ENCODE measurements at places on chromosomes 2 and 18.

GRCh38 chr2:221555494-221555846, 16.6 kb downstream of the EPHA4 start:
- no peak for DNase-seq

GRCh38 chr18:80218341-80219227, 28.7 kb downstream of the PARD6G start:
- DNase-seq: no peak

DNA sequence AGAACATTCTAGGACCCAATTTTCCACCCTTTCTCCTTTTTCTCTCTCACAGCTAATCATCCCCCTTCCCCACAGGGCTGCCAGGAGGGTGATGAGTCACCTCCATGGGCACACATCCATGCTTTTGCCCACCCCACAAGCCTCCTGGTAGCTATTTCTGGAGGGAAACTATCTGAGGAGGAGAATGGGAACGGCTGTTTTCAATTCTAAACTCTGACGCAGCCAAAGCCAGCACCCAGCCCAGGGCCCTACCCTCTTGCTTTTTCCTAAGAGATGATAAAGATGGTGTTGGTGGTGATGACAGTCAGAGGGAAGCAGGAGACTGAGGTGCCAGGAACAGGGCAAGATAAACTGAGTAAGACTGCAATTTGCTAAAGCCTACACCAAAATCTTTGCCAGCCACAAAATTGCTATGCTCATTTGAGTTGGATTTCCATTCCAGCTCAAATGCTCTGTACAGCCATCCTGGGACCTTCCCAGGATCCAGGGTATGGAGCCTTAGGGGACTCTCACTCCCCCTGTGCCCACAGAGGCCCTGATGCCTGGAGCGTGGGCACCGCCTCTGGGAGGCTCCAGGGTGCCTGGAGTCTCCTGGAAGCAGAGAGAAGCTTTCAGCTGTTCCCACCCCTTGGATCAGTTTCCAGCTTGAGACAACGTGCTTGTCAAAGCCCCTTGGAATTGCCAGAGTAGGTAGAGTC, 62.0 kb upstream of the FZD7 start:
- DNase-seq: no peak

- DNase-seq: no peak
Observed at GRCh38 chr18:9782073-9782857, 74.2 kb downstream of the RAB31 start.

DNA sequence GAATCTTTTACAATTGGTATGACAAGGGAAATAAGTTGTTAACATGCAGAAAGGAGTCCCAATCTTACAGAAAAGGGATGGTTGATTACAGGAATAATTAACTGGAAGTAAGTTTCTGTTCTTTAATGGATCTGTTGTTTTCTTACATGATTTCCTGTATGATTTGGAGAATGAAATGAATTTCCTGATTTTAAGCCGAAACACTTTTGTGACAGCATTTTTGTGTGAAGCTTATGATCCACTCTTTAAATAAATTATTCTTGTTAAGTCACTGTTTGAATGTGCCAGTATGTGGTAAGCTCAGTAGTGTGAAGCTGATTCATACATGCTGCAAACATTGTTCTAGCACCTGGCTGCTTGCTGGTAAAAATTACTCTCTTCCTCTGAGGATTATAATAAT, 516.2 kb downstream of the DCDC2C start:
- DNase-seq: no peak

GRCh38 chr18:45527891-45528290, 87.4 kb upstream of the SLC14A2 start:
- DNase-seq: no peak

DNA sequence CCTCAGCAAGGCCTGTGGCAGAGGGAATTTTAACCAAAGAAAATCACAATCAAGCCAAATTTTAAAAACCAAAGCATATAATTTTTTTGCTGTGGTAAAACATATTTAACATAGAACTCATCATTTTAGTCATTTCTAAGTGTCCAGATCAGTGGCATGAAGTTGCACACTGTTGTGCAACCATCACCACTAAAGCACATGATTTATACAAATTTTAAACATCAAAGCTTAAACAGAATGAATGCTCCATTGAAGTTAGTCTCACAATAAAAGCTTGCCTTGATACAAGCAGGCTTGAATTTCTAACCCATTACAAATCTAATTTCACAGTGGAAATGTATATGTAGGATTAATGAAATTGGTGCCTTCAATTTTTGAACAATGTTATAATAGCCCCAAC, 31.2 kb downstream of the FTCDNL1 start:
- DNase-seq: no peak

- no peak for DNase-seq
Observed at GRCh38 chr2:137185378-137186078, 420.2 kb downstream of the THSD7B start.

- no peak for DNase-seq
Observed at GRCh38 chr2:126664639-126665038, 8.7 kb downstream of the GYPC start.

- no peak for DNase-seq
Observed at GRCh38 chr18:44859263-44859662, 178.6 kb downstream of the SETBP1 start.

DNA sequence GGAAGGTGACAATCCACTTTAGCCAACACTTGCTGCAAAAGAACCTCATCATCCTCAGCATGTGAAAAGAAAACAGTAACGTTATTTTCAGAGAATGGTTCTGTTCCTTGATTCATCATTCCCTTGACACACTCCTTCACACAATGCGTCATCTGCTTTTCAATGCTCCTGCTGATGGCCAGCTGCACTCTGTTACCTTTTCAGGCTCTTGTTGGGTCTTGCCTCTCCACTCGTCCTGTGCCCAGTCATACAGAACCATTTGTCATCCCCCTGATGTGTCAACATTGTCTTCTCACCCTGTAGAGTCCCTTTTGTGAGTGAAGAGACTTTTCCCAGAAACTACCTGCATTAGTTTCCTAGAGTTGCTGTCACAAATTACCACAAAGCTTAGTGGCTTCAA, 12.2 kb upstream of the DTNA start:
- no peak for DNase-seq

DNA sequence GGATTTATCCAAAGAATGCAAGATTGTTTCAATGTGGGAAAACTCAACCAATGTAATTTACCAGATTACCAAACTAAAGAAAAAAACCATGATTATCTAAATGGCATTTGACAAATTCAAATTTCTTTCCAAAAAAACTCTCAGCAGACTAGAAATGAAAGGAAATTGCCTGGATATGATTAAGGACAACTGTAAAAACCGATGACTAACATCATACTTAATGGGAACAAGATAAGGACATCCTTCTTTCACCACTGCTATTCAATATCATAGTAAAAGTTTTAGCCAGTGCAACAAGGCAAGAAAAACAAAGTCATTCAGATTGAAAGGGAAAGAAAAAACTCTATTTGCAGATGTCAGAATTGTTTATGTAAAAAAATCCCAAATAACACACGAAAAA, 4.4 kb upstream of the CCDC150 start:
- DNase-seq: no peak

GRCh38 chr2:205574001-205574400, 108.3 kb upstream of the NRP2 start:
- DNase-seq: no peak

DNA sequence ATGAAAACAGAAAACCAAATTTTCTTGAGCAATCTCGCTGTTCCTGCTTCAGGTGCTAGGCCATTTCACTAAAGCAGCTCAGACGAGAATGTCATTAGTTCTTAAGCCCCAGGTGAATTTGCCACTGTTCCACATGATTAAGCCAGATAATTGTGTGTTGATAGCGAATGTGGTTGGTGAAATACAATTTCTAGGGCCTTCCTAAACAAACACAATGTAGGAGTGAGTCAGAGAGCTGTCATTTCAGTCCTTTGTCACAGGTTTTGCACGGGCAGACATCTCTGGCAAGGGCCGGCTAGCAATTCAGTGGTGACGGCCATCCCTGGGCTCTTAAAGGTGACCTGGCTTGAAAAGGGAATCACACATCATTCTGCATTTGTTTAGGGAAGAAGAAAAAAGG, 170.7 kb downstream of the TMEM182 start:
- DNase-seq: no peak

GRCh38 chr2:201661366-201661765, 18.1 kb upstream of the TMEM237 start:
- no peak for DNase-seq

DNA sequence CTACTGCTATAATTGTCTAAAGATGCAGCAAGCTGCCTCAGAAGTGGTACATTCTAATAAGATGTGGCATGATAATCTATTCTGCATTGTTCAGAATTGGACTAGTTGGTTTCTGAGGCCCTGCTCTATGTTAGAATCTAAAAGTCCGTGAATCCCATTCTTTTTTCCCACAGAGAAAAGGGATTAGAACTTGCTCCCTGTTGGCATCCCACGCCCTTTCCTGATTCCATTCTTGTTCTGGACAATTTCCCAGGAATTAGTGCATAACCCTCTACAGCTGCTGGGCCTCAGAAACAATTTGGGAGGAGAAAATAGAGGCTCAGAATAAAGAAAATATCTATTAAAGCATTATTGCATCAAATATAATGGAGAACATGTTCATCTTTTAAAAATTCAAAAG, 282.7 kb downstream of the NRXN1 start:
- no peak for DNase-seq

DNA sequence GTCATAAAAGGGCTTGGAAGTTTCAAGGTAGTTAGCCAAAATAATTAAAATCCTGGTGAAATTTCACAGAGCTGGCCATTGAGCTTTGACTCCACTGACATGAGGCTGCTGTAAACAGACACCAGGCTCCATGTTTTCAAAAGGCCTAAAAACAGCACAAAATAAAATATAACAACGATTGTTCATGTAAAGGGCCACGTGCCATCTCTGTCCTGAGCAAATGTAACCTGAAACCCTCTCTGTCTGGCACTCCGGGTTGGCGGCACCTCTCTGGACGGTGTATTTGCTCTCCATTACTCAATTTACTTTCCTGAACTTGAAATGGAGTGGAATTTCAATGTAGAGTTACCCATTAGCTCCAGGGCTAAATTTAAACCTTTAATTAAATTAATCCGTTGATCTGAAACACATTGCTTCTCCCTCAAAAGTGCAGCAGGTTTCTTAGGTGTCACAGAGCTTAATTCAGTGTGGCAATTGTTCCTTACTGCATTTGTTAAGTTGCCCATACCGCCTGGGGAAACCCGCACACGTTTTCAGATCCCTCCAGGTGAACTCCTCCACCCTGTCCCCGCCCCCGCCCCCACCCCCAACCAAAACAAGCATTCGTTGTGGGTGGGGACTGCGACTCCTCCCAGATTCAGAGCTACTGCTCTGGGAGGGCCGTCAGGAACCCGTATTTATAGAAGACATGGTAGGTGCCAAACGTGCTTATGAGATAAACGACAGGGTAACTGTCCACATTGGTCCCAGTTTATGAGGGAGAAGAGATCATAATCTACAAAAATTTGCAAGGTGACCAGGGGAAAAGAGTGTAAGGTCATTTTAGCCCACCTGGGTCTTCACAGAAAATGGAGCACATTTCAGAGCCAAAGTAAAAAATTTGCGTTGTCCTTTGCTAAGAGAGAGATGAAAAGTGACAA, 1.2 kb upstream of the CABLES1 start:
- DNase-seq: no peak

DNA sequence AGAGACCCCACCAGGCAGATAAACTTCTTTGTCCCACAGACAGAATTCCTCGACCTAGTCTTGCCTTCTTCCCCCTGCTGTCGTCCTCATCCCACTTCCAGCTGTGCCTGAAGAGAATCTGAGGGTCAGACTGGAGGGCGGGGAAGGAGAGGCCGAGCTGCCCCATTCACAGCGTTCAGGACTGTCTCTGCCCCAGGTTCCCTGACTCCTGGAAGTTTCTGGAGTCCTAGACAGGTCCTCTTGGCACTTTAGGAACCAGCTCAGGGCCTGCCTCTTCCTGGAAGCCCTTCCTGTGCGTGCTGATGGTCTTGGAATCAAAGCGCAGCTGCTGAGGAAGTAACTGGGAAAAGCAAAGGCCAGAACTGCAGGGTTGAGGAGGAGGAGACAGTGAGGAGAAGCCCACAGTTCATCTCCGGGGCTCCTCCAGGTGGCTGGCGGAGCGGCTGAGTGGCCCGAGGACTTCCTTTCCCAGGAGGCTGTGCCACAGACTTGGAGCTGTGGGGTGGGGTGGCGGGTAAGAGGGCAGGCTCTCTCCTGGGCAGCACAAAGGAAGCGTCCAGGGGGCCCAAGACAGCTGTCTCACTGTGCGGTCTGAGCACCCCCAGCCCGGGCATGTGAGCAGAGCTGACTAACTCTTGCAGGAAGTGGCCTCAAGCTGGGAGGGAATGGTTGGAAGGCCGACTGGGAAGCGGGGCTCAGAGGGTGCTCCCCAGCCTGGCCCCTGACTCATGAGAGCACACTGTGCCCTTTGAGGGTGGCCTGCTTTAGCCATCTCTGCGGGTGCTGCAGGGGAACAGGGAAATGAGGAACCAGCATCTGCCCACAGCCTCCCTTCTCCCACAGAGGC, 39.5 kb downstream of the SDC1 start:
- no peak for DNase-seq

- DNase-seq: no peak
Observed at GRCh38 chr2:62854600-62855514, 149.3 kb downstream of the EHBP1 start.

DNA sequence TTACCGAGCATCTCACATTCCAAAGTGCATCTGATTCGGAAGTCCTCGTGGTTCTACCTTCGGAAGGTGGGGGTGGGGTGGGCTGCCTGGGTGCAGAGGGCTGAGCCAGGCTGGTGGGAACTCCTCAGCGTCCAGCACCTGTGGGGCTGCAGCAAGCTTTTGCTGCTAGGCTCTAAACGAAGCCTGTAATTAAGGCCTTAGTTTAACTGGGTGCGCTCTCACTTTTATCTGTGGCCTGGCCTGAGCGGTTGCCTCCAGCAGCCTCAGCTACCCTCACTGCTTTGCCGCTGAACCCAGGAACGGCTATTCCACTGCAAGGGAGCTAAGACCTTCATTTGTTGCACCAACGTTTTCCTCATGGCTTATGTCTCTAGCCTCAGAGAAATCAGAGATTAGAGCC, 48.4 kb downstream of the TMEM17 start:
- no peak for DNase-seq

DNA sequence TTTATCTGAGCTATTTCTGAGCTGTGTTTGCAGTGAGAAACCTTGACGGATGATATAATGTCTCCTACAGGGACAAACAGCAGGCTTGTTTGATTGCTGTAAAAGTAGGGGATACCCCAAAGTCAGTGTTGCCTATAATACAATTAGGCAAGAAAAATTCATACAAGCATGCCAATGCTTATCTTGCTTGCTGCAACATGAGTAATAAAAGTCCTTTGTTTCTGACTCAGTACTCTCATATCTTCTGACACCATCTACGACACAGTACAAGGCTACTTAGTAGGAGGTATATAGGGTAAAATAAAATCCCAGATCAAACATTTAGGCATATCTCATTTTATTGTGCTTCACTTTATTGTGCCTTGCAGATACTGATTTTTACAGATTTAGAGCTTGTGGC, 33.0 kb downstream of the ERBB4 start:
- DNase-seq: no peak
